ENCODE measurements at places on chromosomes 6 and 20. TPM values are rescaled to one million over a fixed set of nuclear protein-coding genes. Genes with fewer than 3 reads are reported as not detected.

DNA sequence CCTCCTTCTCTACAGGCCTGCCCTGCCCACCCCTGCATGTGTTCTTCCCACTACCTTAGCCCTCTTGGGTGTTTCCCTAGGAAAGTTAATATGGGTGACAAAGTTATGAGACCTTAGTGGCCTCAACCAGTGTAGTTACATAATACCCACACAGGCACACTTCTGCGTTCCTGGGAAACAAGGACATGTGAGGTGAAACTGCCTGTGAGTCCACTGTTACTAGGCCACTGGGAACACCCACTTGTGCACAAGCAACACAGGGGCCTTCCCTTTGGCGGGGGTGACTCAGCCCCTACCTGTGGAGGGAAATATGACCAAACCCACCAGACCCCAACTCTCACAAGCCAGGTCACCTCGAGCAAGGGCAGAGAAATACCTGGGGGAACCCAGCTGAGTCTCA, 12.8 kb downstream of the PI16 start:
- H3K4me3 ChIP-seq = no peak overlapping the region
- H3K27me3 ChIP-seq = no peaks in the 10 kb centered on the region
- peaks cover 39% of the 10 kb centered on the region for H3K36me3 ChIP-seq
- H3K4me1 ChIP-seq = peaks cover 28% of the 10 kb centered on the region
- no peak for DNase-seq

The MAS1 gene
- not detected for total RNA-seq

GRCh38 chr6:43627008-43627825, 1.8 kb downstream of the GTPBP2 start:
- peak; percentile 39 for DNase-seq
- H3K4me3 ChIP-seq = peak overlapping the region; percentile 88
- no peaks in the 10 kb centered on the region for H3K27me3 ChIP-seq
- H3K4me1 ChIP-seq = peaks cover 29% of the 10 kb centered on the region
- H3K27ac ChIP-seq = peak overlapping the region; percentile 88

The KCNK17 gene
- not detected for total RNA-seq

The HLA-DQB2 gene
- 0.69 TPM for total RNA-seq

All from activated CD4-positive, alpha-beta T cell treated with anti-CD3 and anti-CD28 coated beads for 36 hours (primary cell).